ELR (cell line): ENCODE measurements at places on chromosomes 5 and 9.

GRCh38 chr5:13987843-13988464 is 43.5 kb upstream of the DNAH5 start:
- DNase-seq, result peak; percentile 83

- no peak for DNase-seq
Measured at GRCh38 chr9:84919440-84919839, 249.9 kb downstream of the NTRK2 start.

DNA sequence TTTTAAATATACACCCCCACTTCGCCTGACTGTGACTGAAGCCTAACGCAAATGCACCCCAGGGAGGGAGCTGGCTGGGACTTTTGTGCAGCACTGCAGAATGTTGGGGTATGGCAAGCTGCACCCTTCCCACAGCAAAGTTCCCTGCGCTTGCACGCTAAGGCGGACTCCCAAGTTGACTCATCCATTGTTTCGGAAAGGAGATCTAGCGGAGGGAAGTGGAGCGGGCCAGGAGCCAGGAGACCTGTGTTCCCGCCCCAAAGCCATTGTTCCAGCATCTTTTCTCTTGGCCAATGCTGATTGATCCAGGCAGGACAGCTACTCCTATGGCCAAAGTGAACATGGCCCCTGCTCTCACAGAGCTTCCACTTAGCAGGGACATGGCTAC is 202.9 kb downstream of the AOPEP start:
- DNase-seq, result no peak

DNA sequence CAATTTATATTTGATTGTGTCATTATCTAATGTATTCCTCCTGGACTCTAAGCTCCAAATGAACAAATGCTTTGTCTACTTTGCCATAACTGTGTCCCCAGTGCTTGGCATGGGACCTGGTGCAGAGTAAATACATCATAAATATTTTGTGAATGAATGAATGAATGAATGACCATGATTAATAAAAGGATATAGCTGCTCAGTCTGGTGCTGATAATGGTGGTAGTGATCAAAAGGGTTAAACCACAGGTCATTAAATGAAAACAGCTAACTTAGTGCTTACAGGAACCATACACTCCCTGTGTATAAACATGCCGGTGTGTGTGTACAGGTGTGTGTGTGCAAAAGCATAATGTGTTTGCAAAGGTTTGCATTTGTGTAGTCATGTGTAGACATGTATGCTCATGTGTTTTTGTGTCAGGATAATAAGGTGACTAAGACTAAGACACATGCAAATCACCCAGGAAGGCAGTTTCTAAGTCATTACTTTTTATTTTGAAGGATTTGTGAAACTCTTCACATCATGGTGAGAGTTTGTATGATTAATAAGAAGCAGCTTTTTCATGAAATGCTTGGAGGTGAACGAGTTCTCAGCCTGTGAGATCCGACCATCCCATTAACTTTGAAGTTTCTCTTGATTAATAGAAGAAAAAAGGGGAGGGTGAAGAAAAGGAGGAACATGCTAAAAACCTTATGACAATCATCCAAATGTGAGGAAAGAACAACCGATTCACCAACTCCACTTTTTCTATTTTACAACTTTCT is 24.6 kb downstream of the SPARC start:
- DNase-seq, result no peak

GRCh38 chr9:111914749-111915424 is 18.3 kb downstream of the UGCG start:
- no peak for DNase-seq

DNA sequence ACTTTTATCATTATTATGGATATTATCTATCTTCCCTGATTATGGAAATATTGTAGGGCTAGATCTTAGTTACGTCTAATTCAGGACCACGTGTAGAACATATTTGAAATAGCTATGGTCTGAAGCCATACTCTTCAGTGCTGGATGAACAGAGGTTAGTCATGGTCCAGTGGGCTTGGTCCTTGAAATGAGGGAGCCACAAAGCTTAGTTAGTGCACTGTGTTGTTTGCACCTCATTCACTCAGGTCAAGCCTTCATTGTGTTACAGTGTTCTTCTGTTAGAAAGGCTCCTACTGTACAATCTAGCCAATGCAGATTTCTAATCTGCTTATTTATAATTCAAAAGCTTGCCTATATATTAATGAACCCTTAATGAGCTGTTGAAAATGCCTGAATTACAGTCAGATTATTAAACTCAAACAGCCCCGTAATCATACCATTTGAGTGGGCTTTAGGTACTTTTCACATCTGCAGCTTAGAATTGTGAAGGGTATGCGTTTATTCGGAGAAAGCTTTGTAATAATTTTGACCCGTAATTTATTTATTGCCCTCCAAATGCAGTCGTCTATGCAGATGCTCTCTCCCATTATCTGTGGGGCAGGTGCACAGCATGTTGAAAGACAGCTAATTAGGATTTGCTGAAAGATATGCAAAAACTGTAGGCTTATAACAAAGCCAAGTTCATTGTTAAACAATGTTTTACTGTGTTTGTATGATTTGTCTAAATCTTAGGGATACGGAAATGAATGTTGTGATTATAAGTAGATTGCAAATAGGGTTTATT is 164.9 kb downstream of the PBX3 start:
- peak; percentile 59 for DNase-seq

GRCh38 chr9:15069106-15069505 is 158.9 kb upstream of the FREM1 start:
- no peak for DNase-seq

- peak; percentile 64 for DNase-seq
Measured at GRCh38 chr9:36862206-36863145, 171.6 kb downstream of the PAX5 start.

DNA sequence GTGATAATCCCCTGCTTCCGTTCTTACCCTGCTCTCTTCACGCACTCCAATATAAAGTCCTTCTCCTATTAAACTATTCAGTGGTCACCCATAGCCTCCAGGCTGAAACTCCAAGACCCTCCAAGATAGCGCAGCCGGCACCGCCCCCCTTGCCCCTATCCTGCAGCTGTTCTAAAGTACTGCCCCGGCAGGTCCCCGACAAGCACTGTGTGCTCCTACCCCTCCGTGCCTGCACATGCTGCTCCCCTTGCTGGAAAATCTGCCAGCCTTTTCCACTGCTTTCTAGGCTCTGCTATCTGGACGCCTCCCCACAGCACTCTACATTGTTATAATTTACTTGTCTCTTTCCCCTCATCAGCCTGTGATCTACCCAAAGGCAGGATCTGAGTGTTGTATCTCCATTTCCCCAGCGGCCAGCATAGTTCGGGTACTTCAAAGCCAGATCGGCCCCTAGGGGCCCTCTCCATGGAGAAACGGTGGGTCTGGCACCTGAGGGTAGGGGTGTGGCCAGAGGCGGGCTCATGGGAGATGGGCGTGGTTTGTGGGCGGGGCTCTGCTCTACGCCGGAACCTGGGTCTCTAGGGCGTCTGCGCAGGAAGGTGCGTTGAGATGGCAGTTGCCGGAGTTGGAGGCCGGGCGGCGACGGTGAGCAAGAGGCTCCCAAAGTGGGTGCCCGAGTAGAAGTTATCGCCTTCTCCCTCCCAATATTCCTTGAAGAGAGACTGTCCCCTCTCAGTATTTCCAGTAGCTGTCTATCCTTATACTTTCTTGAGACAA is 83.5 kb upstream of the RUSC2 start:
- peak; percentile 34 for DNase-seq

DNA sequence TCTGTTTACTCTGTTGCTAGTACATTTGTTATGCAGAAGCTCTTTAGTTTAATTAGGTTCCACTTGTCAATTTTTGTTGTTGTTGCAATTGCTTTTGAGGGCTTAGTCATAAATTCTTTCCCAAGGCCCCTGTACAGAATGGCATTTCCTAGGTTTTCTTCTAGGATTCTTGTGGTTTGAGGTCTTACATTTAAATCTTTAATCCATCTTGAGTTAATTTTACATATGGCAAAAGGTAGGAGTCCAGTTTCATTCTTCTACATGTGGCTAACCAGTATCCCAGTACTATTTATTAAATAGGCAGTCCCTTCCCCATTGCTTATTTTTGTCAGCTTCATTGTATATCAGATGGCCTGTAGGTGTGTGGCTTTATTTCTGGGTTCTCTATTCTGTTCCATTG is 792.4 kb downstream of the PTPRD start:
- DNase-seq, result no peak

GRCh38 chr9:137502008-137502911 is 43.1 kb upstream of the NSMF start:
- DNase-seq, result peak; percentile 21

- no peak for DNase-seq
Measured at GRCh38 chr9:13383216-13383615, 103.7 kb upstream of the MPDZ start.

DNA sequence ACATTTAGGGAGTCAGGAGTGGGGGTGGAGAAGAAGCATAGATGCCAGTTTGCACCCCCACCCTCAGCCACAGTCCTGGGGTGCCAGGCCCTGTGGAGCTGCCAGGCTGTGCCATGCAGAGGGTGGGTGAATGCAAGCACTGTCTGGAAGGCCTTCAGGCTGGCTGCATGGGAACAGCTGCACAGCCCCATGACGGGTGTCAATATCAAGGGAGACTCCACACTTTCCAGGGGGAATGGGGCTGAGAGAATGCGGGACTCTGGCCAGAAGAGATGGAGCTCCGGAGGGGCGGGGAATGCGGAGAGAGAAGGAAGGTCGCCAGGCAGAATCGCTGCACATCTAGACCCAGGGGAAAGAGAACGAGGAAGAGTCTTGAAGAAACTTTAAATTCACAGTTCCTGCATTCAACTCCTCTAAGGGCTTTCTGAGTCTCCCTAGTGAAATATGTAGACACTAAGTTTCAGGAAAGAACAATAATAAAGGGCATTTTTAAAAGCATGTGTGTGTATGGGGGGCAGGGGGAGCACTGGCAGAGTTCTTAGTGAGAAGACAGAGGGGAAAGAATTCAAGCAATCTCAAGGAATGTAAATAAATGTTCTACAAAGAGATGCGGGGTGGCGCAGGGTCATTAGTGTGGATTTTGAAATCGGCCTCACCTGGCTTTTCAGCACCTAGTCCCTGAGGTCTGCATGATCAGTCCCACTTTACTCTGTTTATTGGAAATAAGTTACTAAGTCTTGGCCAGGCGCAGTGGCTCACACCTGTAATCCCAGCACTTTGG is 59.1 kb downstream of the BOD1 start:
- no peak for DNase-seq

DNA sequence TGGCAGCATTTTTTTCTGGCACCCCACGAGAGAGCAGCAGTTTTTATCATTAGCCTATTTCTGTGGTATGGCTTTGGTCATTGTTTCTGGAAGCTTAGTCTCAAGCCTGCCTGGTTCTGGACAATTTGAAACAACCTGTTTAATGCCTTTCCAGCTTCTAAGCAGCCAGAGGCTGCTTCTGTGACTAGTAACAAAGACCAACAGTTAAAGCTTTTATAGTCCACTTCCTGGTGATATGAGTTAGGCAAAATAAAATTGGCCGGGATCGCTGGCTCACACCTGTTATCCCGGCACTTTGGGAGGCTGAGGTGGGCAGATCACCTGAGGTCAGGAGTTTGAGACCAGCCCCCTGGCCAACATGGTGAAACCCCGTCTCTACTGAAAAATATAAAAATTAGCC is 24.0 kb downstream of the LYRM7 start:
- DNase-seq, result no peak

DNA sequence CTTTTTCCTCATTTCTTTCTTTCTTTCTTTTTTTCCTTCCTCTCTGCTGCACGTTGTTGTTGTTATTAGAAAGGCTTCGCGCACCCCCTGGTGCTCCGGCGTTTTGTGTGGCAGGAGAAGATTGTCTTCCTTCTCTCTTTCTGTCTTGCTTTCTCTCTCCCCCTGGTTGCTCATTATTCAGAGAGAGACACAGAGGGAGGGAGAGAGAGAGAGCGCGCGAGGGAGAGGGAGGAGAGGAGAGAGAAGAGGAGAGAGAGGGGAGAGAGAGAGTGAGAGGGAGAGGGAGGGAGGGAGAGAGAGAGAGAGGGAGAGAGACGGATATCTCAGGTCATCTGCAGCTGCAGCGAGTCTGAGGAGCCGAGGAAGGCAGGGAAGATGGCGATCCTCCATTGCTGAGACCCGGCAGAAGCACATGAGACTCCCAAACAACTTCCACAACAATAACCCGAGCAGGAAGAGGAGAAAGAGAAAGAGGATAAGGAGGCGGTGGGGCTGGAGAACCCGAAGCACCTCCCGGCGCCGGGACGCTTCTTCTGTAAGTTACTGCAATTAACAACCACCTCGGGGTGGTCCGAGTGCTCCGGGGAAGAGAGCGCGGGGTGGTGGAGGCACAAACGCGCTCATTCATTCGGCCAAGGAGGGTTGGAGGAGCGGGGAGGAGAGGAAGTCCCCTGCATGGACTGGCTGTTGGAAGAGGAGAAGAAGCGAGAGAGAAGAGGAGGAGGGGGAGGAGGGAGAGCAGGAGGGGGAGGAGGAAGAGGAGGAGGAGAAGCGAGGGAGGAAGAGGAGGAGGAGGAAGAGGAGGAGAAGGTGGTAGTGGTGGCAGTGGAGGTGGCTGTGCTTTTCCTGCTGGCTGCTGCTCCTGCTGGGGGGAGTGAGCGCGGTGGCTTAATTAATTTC is at the start of gene ZNF462:
ZNF462 (plus strand) TSS at position 346 of the 900 bp plus-strand sequence. CDS start 60,218 bp downstream, outside the sequence.
- peak; percentile 76 for DNase-seq

DNA sequence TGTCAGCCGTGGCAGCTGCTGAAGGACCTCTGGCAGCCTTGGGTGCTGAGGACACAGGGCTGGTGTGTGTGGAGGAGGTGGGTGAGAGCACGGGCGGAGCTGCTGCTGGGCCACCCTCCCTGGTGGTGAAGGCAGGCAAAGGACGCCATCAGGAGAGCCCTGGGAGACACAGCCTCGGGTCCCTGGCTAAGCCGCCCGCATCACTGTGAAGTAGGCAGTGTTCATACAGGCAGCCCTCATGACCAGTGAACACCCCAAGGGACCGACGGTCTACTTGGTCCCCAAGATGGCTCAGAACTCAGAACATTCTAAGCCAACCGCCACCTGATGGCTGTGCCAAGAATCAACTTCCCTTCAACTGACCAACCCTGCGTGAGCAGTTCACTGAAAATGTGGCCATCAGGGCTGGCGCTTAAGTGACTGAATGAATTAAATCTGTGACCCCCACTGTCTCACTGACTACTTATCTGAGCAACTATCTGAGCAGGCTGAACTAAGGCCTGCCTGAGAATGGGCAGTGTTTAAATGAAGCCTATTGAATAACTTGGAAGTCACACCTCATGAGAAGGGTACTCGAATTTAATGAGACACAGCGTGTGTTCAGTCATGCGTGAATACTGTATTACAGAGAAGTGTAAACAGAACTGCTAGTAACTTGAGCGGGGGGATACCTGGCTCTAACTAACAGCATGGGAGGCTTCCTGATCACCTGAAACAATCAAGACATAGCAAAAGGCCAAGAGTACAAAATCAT is 54.7 kb upstream of the SIMC1 start:
- no peak for DNase-seq
